ENCODE measurements at places on chromosomes 6 and 20.

DNA sequence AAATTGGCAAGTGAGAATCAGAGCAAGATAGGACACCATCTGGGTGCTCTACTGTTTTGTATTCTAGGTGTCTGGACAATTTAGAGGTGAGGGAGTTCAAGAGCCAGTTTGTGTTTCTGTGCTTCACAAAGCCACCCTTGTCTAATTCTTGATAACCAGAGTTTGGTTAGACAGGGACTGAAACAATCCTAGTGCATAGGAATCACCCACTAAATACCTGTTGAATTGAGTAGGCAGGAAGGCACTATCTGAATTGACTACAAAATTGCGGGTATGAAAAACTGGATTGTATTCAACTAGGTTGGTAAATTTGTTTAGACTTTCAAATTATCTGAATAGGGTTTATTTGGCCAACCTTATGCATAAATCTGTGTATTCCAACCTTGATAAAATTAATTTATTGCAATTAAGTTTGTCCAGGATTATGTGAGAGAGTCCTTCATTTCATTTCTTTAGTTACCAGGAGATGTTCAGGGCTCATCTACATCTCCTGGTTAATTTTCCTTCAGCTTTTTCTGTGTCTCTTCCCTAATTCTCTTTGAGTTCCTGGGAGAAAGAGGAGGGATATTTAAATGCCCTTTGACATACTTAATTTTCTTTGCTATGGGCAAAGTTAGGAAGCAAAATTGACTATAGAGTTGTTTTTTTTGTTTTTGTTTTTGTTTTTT is 1.7 kb downstream of the TPX2 start:
- DNase-seq = no peak

GRCh38 chr6:3882866-3883265 is 33.7 kb downstream of the FAM50B start:
- DNase-seq = no peak

DNA sequence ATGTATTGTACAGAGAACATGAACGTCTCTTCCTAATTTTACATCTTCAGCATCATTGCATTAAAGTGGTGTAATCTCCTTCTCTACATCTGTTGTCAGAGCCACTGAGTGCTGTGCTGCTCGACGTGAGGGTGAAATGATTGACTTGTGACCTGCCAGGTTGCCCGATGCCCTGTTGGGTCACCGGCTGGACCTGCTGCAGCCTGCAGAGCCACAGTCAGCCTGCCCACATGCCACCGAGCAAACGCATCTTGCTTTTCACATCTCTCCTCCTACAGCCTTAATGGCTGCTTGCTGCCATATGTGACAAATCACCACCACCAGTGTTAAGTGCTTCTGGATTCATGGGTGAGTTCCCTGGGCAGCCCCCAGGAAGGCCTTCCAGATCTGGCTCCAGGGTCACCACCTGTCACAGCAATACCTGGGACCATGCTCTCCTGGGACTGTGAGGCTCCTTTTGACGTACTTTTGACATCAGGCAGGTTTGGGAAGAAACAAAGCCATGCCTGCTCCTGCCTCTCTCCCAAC is 80.3 kb downstream of the ASXL1 start:
- DNase-seq = no peak

- no peak for DNase-seq
These were observed 17.5 kb downstream of the ADA start for GRCh38 chr20:44633872-44634600.

GRCh38 chr6:22383016-22383415 is 86.2 kb upstream of the PRL start:
- DNase-seq = no peak

DNA sequence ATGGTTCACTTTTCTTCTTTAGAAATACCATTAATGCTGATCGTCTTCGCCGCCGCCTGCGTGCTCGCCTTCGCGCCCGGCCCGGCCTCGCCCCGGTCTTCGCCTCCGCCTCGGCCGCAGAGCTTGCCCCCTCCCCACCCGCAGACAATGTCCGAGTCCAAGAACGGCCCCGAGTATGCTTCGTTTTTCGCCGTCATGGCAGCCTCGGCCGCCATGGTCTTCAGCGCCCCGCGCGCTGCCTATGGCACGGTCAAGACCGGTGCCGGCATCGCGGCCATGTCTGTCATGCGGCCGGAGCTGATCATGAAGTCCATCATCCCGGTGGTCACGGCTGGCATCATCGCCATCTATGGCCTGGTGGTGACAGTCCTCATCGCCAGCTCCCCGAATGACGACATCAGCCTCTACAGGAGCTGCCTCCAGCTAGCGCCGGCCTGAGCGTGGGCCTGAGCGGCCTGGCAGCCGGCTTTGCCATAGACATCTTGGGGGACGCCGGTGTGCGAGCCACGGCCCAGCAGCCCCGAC is 4.8 kb upstream of the PRPH2 start:
- no peak for DNase-seq

DNA sequence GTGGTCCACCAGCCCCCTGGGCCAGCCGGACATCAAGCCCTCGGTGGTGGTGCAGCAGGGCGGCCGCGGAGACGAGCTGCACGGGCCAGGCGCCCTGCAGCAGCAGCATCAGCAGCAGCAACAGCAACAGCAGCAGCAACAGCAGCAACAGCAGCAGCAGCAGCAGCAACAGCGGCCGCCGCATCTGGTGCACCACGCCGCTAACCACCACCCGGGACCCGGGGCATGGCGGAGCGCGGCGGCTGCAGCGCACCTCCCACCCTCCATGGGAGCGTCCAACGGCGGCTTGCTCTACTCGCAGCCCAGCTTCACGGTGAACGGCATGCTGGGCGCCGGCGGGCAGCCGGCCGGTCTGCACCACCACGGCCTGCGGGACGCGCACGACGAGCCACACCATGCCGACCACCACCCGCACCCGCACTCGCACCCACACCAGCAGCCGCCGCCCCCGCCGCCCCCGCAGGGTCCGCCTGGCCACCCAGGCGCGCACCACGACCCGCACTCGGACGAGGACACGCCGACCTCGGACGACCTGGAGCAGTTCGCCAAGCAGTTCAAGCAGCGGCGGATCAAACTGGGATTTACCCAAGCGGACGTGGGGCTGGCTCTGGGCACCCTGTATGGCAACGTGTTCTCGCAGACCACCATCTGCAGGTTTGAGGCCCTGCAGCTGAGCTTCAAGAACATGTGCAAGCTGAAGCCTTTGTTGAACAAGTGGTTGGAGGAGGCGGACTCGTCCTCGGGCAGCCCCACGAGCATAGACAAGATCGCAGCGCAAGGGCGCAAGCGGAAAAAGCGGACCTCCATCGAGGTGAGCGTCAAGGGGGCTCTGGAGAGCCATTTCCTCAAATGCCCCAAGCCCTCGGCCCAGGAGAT is 1.0 kb downstream of the POU3F2 start:
- DNase-seq = no peak

- DNase-seq = no peak
These were observed 56.8 kb downstream of the UTRN start for GRCh38 chr6:144341831-144342527.

- DNase-seq = no peak
These were observed 216.9 kb downstream of the GMDS start for GRCh38 chr6:2028457-2029038.

GRCh38 chr20:57849521-57850215 is 139.9 kb upstream of the PMEPA1 start:
- DNase-seq = no peak

DNA sequence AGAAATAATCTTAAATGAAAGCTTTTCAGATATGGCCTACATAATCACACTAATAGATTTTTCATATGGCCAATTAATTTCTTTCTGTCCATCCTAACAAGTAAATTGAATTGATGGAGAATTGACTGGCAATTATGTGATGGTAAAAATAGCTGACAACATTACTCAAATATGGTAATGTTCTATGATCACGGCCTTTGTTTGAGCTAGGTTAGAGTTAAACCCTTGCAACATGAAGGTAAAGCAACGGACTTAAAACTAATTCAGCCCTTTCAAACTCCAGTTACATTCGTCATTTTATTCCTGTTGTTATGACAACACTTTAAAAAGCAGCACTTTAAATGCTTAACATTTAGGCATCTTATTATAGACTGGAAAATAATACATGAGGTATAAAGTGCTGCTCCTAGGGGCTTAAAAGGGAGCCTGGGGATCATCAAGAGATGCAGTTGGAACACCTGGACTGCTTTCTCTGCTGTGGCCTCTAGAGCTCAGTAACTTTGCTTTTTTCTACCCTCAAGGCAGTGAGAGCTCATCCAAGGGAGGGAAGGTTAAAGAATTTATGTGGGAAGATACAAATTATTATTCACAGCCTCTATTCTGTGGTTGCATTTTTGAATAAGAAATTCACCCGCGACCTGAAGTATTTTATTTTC is 46.9 kb downstream of the RIPOR2 start:
- DNase-seq = no peak

- DNase-seq = no peak
These were observed 46.2 kb upstream of the ADIG start for GRCh38 chr20:38534756-38535155.

- DNase-seq = no peak
These were observed 6.0 kb downstream of the SYTL3 start for GRCh38 chr6:158655569-158656450.

GRCh38 chr6:21742238-21742660 is 148.7 kb downstream of the SOX4 start:
- DNase-seq = no peak

DNA sequence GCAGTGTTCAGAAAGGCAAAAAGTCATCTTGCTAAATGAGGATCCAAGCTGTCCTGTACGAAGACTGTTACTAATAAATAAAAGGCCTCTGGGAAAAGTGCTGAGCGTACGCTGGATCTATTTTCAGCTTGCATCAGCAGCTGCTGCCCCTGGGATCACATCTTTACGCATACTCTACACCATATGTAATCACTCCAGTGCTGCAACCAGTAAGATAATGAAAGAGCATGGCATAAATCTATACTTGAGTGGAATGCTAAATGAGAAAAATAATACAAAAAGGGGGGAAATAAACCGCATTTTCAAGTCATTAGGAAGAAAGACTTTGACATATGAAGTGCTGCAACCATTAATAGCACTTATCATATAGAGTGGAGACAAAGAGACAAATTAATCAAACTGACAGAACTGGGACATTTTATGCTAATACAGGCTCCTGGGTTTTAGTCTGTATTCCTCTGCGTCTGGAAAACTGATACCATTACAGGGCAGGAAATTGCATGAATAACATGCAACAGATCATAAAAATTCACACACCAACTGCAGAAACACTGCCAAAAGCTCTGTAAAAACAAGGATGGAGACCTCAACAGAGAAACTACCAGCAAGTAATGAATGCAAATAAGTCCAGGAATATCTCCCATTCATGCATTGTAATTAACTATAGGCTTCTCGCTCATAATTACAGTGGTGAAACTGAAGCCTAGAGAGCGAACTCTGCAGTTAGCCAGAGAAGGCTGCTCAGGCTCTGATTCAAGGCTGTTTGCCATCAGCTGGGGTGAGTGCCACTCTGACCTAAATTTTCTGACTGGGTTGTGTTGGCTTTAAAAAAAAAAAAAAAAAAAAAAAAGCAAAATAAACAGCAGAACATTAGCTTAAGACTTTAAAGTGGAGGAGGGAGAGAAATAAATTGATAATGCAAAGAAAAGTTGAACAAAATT is 83.8 kb downstream of the GJA10 start:
- no peak for DNase-seq

DNA sequence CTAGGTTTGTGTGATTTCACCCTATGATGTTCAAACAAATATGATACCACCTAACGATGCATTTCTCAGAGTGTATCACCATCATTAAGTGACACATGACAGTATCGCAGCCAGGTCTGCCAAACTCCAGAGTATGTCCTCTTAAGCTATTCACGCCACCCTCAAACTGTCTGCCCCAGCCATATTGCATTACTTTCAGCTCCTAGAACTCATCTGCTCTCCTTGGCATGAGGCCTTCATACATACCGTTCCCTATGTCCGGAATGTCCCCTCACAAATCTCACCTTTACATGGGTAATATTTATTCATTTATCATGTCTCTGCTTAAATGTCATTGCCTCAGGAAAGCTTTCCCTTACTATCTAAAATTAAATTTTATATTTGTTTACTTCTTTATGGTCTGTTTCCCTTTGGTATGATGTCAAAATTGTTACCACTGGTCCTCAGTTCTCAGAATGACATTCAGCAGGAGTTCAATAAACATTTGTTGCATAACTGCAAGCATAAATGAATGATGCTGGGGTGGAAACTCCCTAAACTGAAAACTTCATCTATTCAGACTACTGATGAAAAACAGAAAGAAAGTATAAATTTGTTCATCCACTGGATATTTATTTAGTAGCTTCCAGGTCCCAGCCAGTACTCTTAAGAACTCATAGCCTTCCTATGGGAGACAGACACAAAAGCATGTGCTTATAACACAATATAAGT is 3.2 kb downstream of the SESN1 start:
- DNase-seq = no peak

DNA sequence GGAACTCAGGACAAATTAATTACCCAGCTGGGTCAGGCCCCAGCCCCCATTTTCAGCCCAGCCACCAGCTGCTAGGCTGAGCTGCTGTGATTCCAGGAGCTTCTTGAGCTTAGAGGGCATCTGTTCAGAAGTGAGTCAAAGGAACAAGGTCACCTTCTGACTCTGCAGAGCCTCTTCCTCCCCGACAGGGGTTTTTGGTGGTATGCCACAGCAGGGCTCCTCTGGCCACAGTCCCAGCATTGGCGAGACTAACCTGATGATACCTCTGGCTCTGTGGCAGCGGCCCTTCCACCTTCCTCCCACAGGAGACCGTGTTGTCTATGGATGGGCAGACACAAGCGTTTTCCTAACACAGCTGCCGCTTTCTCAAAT is 39.7 kb downstream of the ZC3H12D start:
- DNase-seq = no peak

- no peak for DNase-seq
These were observed 2.3 kb downstream of the TCEA2 start for GRCh38 chr20:64065062-64065973.

DNA sequence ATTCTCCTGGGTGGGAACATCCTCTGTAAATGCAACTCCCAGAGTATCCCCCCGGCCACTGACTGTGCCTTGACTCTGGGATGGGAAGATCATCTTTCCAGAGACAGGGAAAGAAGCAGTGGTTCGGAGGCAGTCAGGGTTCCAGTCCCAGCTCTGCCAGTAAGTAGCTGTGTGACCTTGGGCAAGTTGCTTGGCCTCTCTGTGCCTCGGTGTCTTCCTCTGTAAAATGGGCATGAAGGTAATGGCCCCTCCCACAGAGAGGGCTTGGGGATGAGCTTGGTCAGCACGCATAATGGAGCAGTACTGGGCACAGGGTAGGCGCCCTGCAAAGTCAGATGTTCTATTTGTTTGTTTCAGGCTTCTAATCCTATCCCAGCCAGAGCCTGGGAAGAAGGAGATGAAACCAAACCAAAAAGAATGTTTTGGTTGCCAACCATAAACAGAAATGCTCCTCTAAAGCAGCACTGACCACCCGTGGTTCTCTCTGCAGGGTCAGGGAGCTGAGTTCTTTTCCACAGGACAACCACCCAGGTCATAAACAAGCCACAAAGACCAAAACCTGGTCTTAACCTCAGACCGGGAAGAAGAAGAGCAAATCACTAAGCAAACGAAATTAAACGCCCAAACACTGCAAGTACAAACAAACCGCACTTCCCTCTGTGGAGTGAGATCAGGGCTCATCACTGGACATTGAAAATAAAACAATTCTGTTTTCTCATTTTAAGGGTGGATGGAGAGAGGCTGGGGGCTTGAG is 381.0 kb upstream of the SULF2 start:
- no peak for DNase-seq

All from activated CD4-positive, CD25-positive, alpha-beta regulatory T cell treated with anti-CD3 and anti-CD28 coated beads, Interleukin-2, amount 50 U/mL, for 16 hours (primary cell).